Activated CD4-positive, alpha-beta T cell treated with anti-CD3 and anti-CD28 coated beads, Interleukin-2, amount 50 U/mL, for 48 hours (primary cell): ENCODE measurements at places on chromosomes 13 and 19.

DNA sequence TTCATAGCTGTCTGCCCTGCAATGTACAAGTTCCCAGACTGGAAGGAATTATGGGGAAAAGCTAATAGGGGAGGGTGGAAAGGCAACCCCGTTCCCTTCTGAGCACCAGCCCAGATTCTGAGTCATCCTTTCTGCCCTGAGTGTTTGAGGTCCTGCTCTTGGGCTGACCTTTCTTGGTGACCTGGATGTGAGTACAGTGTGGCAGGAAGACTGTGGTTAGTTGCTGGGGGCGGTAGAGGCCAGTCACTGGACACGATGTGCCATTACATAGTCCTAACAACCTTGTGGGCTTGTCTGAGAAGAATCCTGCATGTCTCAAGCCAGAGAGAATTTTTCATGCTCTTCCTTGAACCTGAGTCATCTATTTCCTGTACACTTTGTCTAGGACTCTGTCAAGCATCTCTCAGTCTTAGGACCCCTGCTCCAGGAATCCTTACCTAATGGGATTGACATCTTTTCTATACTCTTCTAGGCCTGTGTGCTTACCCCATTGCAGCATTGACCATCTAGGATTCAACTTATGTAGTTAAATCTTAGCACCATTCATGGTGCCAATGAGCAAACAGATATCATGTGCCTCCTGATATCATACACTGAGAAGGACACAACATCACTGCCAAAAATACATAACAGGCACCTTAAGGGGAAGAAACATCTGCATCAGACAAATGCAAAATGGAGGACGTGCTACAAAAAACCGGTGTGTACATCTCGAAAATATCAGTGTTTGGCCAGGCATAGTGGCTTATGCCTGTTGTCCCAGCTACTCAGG lies 8.1 kb upstream of the ANGPTL4 start:
- no peak for DNase-seq

DNA sequence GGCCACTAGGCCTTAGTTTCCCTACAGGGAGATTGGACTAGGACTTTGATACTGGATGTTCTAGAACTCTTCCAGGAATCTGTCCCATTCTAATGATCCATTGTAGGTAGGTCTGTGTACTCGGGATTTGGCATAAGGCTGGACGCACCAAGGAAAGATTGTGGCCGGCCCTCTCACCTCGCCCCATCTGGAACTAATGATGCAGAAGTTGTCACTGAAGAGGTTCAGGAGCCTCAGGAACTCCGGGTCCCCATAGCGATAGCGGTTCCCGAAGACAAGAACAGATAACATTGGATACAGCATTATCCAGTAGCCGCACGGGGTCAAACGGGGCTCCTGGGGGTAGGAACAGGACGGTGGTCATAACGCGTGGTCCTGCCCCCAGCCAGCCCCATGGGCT lies 11.2 kb downstream of the EGLN2 start:
- DNase-seq = no peak

GRCh38 chr19:45376045-45376724 lies 5.8 kb upstream of the ERCC2 start:
- no peak for DNase-seq

DNA sequence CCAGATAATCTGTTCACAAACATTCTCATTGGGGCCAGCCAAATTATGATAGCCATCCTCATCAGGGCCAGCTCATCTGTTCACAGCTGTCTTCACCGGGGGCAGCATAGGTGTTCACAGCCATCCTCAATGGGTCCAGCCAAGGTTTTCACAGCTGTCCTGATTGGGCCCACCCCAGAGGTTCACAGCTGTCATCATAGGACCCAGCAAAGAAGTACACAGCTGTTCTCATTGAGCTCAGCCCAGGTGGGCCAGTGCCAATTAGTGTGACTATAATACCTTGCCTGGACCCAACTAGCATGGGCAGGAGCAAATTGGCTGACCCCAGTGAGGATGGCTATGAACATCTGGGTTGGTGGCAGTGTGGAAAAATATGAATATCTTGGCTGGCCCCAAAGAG lies 1166.0 kb downstream of the UQCRFS1 start:
- DNase-seq = no peak

DNA sequence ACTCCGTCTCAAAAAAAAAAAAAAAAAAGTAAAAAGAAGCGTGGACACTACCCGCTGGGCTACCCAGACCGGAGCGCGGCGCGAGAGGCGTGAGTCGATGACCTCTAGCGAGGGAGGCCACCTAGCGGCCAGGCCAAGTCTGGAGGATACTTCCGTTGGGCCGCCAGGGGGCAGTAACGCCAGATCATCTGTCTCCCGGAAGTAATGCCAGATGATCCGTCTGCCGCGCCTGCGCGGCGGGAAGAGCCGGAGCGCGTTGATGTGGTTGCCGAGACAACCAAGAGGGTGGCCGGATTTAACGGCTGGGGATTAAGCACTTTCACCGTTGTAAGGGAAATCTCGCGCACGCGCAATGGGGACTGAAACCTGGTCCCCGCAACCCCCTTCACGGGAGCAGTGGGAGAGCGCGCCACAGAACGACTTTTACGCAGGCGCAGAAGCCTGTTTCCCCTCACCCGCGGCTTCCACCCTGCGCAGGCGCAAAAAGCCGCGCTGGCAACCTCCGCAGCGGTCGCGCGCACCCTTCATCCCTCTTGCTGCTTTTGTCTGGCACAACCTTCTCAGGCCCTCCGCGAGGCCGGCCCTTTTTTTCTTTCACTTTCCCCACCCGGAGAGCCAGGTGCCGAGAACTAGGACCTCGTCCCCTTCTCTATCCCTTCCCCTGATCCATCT lies 1.0 kb upstream of the U2AF2 start:
- peak; percentile 97 for DNase-seq

- no peak for DNase-seq
These were observed 1.1 kb downstream of the LILRA4 start for GRCh38 chr19:54337858-54338230.

GRCh38 chr19:40525234-40526051 lies 51.2 kb upstream of the SHKBP1 start:
- DNase-seq = no peak

- no peak for DNase-seq
These were observed 71.5 kb downstream of the KCTD15 start for GRCh38 chr19:33868076-33868735.

DNA sequence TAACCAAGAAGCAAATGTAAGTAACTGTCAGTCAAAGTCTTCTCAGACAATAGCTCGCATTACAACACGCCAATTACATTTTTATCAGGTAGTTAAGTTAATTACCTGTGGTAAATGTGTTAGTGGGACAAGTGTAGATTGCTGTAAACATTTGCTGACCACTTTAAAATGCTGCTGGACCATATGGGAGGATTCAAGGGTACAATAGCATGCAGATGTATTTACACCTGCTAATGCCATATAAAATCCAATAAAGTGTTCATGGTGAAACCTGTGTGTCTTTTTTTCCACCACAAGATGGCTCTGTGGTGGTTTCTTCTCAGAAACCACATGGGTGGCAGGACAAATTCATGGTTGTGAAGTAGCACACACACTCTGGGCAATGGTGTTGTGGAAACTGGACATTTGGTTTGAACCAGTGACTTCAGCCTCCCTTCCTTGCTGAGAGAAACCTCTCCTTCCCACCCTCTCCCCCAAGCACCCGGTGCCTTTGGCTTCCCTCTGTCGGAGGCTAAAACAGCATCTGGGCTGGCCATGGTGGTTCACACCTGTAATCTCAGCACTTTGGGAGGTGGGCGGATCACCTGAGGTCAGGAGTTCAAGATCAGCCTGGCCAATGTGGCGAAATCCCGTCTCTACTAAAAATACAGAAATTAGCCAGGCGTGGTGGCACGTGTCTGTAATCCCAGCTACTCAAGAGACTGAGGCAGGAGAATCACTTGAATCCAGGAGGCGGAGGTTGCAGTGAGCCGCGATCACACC lies 18.1 kb upstream of the GTF3A start:
- peak; percentile 6 for DNase-seq

GRCh38 chr13:97945342-97945741 lies 8.1 kb upstream of the IPO5 start:
- no peak for DNase-seq

GRCh38 chr13:82356667-82357410 lies 1525.4 kb downstream of the SLITRK1 start:
- DNase-seq = no peak

- DNase-seq = no peak
These were observed 68.0 kb downstream of the KDM4B start for GRCh38 chr19:5036698-5037563.

- no peak for DNase-seq
These were observed 25.1 kb downstream of the SIPA1L3 start for GRCh38 chr19:37931881-37932655.

- DNase-seq = no peak
These were observed 178.8 kb upstream of the RFC3 start for GRCh38 chr13:33639158-33639557.

DNA sequence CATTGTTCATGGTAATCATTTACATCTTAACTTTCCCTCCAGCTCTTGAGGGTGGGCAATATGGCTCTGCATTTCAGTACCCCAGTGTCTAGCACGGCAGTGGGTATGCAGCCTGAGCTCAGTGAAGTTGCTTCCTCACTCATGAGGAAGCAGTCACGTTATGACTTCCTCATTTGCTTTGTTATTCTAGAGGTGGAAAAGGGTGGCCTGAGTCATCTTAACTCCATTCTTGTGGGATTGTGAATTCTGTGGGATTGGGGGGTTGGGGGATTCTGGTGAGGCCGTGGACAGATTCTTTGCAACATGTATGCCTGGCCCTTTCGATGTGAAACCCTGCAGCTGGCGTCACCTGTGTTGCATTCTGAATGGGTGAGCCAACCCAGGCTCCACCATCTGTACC lies 406.7 kb upstream of the ZNF507 start:
- DNase-seq = no peak

DNA sequence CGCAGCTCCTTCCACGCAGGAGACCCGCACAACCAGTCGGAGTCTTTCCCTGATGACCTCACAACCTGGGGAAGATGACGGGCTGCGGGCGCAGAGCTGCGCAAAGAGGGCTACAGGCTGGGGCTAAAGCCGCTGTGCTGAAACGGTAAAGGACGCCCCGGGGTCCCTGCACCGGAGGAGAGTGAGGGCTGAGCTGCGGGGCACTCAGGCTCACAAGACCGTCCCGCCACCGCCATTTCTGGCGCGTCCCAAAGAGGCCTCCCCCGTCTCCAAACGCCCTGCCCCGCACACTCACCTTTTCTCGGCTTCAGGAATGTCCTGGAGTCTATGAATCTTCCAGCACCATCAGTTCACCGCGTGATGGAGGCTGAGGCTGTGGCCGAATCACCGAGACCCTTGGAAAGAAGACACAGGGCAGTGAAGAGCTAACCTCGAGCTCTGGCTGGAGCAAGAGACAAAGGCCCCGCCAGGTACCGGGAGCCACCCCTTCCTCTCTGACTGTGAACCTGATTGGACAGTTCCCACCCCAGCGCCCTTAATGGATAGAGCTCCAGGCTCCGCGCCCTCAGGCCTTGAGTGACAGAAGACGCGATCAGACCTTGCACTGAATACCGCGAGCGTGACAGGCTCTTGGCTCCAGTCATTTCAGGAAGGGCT lies 41.8 kb upstream of the ZNF429 start:
- DNase-seq = peak; percentile 52

DNA sequence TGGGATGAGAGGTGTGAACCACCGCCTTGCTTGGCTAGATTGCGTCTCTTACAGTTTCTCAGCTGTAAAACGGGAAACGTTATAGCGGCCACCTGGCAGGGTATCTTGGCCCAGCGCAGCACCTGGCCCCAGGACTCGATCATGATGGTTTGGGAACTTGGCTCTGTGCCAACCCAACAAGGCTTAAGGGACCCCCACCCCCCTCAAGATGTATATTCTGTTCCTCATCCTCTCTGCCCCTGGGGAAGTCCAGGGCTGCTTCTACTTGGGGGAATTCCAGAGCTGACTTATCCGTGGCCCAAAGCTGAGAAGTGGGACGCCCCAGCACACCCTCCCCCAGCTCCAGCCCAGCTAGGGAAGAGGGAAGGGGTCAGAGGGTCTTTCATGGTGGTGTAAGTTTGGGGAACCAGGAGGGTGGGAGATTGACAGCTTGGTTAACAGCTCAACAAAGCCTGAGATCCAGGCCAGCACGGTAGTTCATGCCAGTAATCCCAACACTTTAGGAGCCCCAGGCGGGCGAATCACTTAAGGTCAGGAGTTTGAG lies 695 bp downstream of the ICAM1 start:
- peak; percentile 36 for DNase-seq

DNA sequence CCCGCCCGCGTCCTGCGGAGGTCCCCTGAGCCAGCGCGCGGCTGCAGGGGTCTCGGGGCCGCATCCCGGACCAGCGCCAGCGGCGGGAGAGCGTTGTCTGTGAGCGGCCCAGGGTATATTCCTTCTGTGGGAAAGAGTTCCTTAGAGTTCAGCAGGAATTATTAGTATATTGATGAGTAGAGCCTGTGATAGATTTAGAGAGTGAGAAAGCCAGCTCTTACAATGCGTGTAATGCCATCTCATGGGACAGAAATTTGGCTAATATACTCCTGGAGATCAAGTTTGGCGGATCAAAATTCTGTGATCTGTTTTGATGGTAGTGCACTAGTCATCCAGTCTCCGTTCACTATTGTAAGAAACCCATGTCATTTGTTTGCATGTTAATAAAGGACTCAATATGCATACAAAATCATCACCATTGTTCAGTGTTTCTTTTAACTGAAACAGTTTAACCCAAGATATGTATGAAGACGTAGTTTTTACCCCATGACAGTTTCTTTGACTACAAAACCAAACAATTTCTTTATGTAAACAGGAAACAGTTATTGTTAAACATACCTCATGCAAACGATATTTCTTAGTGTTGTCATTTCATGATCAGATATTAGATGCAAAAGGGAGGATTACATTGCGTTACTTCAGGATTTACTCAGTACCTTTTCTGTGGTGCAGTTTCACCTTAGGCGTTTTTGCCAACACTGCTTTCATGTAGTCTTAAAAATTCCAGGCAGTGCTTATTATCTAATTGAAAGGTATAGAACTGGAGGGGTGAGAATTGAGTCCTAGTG lies 9.9 kb downstream of the TNFRSF19 start:
- DNase-seq = no peak

- peak; percentile 80 for DNase-seq
These were observed 23.5 kb downstream of the KCTD15 start for GRCh38 chr19:33819880-33820781.

GRCh38 chr13:39020853-39021462 lies 16.9 kb downstream of the PROSER1 start:
- no peak for DNase-seq

- no peak for DNase-seq
These were observed 150.0 kb downstream of the KCTD15 start for GRCh38 chr19:33946535-33947264.

- DNase-seq = no peak
These were observed at the start of gene HOOK2 for GRCh38 chr19:12774588-12775555. TSS of gene HOOK2 (minus strand) at chr19:12775552. CDS start at chr19:12775449, 103 bp downstream.

GRCh38 chr19:23263870-23264590 lies 13.8 kb upstream of the ZNF724 start:
- DNase-seq = no peak
